ENCODE measurements at places on chromosomes 3 and 15.

GRCh38 chr3:46986782-46987310, 7.4 kb downstream of the NBEAL2 start:
- no peak for DNase-seq

DNA sequence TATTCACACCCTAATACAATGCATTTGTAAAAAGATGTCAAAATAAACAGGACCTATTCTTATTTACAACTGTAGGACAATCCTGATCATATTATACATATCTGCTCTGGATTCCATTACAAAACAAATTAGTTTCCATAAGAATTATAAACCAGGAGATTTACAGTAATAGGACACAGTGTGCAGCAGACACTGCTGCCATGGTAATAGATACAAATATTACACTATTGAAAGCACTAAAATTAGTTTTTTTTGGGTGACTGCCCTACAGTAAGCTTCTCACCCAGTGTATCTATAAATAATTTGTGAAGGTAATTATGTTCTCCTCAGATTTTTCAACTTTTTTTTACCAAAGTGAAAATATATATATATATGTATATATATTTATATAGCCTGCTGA, 47.9 kb downstream of the USF3 start:
- no peak for DNase-seq

GRCh38 chr3:184745526-184745925, 33.7 kb upstream of the MAGEF1 start:
- no peak for DNase-seq

- no peak for DNase-seq
Measured at GRCh38 chr3:193710286-193711165, 117.5 kb downstream of the OPA1 start.

- DNase-seq = no peak
Measured at GRCh38 chr3:167938516-167938915, 157.2 kb downstream of the GOLIM4 start.

DNA sequence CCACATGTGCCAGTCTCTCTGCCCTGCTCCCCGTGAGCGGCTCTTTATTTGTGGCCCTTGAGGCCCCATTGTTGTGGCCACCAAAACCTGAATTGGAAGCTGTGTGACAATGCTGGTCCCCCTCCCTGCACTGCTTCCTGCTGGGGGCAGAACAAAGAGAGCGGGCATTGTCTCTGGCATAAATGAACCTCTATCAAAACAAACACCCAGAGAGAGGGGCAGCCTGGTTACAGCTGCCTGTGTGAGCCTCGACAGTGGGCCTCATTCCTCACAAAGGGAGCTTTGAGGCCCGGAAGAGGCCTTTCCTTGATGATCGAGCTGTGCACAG, 152.9 kb downstream of the IGF1R start:
- peak; percentile 93 for DNase-seq

GRCh38 chr3:110384601-110385000, 687.0 kb upstream of the NECTIN3 start:
- no peak for DNase-seq

All from midbrain (tissue), 1 donor.